ENCODE measurements at places on chromosomes 11 and 22.

DNA sequence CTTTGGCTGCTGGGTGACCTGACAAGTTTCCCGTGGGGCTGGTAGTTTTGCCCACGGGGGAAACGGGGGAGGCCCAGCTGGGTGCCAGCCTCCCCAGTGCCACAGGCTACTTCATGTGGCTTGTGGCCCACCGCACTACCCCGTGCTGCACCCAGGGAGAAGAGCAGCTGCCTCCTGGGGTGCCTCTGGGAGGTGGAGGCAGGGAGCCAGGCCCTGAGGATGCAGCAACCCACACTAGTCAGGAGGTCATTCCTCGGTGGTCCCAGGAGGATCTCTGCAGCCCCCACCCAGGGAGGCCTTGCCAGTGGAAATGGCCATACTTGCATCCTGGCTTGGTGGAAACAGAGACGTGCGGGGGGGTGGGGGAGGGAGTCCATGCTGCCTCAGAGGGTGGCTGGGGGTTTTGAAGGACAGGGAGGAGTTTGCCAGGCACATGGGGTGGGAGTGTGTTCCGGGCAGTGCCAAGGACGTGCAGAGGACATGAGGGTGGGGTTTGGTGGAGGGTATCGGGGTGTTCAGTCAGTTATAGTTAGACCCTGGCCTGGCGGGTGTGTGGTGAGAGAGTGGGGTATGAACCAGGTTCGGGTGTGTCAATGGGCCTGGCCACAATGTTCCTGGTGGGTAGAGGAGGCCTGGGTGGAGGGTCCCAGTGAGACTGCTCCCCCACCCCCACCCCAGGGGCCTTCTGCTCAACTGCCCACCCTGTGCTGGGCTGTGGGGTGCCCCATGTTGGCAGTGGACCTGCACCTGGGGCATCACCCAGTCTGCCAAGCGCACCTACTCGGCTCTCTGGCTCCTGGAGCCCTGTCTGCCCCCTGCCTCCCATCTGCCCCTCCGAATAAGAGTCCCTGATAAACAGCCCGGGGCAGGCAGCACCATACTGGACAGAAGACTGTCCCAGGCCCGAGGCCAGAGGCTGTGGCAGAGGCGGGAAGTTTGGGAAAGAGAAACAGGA is 3.8 kb downstream of the PIM3 start:
- DNase-seq = no peak

DNA sequence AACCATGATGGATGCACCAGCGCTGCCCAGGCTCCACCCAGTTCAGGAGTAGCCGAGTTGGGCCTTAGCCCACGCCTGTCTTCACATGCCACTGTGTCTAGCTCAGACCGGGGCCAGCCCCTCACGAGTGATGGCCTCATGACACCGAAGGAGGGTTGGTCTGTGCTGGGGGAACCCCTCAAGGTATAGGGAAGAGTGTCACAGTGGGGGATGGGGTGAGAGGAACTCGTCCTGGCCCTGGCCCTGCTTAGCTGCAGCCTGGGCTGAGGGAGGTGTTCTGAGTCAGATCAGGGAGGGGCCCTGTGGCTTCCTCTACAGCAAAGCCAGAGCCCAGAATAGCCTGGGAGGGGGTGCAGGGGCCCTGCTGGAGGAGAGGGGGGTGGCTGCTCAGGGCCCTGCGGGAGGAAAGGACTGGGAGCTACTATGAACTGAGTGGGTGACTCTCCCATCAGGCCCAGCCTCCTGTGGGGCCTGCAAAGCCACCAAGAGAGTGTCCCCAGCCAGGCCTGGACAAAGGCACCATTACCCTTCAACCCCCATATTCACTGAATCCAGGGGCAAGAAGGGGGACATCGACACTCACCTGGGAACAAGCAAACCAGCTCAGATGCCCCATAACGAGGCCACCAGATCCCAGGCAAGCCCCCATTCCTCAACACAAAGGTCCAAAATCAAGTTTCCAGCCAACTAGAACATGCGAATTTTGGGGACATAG is 41.2 kb downstream of the IGLL5 start:
- peak; percentile 20 for DNase-seq

GRCh38 chr22:38129021-38129420 is 18.5 kb upstream of the BAIAP2L2 start:
- no peak for DNase-seq

DNA sequence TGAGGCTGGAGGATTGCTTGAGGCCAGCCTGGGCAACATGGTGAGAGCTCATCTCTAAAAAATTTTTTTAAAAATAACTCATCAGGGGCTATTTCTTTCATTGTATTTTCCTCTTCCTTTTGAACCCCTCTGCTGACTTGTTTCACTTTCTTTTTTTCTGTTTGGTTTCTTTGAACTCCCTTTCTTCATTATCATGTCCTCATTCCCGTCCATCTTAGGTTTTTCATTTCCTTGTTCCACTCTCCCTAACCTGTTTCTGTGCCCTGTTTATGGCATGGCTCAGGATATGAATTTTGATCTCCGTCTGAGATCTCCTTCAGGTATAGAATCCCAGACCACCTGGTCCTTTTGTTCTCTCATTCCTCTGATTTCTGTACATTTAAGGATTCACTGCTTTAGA is 12.5 kb downstream of the MARK2 start:
- DNase-seq = no peak

- no peak for DNase-seq
Measured at GRCh38 chr11:45924927-45925326, 2.5 kb downstream of the LARGE2 start.

DNA sequence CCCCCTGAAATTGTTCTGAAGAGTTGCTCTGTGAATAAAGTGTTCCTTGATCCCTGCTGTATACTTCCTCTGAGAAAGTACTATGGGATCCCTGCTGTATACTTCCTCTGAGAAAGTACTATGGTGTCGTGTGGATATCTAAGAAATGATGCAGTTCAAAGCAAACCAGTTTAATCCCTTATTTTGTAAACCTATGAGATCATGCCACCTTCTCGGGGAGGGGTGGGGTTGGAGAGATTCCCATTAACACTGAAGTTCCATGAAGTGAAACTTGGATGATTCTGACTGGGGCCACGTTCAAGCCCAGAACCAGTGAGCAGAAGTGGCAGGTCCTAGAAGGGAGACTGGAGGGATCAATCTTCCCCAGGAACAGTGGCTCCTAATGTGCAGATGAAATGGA is 13.0 kb upstream of the TP53AIP1 start:
- DNase-seq = no peak

GRCh38 chr11:44475114-44475686 is 90.3 kb upstream of the CD82 start:
- DNase-seq = no peak

DNA sequence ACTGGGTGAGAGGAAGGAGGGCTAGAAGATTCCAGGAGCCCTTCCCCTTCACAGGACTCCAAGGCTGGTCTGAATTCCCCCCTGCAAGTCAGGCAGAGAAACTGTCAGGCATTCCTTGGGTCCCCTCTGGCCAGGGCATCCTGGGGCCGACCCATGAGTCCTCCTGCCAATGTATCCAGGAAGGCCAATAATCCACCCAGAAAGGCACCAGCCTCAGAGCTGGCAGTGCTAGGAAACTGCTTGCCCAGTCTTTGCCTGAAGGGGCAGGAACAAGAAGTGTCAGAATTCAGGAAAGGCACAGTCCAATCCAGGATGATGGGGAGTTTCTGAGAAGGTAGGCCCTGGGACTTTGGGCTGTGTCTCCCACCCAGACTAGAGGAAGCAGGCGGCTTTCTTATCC is 41.0 kb downstream of the BUD13 start:
- DNase-seq = no peak

- DNase-seq = no peak
Measured at GRCh38 chr11:13003736-13004493, 5.2 kb upstream of the RASSF10 start.

- DNase-seq = no peak
Measured at GRCh38 chr22:32248276-32248675, 6.9 kb downstream of the SLC5A4 start.

DNA sequence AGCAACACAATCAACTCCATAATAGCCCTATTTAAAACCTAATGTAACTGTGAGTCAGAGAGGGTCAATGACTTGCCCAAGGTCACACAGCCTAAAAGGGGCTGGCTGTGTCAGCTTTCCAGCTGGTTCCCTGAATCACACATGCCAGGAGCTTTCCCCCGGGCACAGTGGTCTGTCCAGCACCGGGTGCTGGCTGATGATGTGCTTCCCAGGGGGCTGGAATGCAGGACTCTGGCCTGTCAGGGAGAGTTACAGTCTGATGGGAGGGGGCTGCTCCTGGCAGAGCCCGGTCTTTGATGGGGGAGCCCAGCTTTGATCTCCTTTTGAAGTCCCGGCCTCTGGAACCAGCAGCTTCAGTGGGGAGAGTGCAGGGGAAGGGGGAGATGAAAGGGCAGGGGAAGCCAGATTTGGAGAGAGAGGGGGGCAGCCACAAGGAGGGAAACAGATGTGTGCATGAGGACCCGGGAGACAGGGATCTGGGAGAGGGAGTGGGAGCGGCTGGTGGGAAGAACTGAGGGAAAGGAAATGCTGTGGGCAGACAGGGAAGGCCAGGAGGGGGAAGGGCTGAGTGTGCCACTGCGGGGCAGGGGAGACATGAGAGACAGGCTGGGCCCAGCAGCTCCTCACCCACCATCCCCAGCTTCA is 102.7 kb downstream of the NECTIN1 start:
- DNase-seq = no peak

DNA sequence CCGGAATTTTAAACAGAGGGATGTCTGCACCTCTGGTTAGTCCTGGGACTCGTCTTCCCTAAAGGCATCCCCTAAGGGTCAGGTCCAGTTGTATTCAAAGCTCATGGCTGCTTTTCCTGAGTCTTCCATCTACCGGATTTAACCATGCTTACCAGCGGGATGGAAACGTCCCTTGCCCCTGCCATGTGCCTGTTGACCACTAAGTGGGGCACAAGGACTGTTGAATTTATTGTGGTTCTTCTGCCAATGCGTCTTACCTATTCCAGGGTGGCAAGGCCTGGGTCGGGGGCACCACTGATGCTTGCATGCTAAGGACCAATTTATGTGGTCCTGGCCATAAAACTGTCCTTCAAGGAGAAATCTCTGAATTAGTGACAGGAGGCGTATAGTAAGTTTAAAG is 25.6 kb downstream of the ANKRD42 start:
- no peak for DNase-seq

GRCh38 chr11:65903068-65903481 is 2.9 kb upstream of the FOSL1 start:
- DNase-seq = peak; percentile 98

DNA sequence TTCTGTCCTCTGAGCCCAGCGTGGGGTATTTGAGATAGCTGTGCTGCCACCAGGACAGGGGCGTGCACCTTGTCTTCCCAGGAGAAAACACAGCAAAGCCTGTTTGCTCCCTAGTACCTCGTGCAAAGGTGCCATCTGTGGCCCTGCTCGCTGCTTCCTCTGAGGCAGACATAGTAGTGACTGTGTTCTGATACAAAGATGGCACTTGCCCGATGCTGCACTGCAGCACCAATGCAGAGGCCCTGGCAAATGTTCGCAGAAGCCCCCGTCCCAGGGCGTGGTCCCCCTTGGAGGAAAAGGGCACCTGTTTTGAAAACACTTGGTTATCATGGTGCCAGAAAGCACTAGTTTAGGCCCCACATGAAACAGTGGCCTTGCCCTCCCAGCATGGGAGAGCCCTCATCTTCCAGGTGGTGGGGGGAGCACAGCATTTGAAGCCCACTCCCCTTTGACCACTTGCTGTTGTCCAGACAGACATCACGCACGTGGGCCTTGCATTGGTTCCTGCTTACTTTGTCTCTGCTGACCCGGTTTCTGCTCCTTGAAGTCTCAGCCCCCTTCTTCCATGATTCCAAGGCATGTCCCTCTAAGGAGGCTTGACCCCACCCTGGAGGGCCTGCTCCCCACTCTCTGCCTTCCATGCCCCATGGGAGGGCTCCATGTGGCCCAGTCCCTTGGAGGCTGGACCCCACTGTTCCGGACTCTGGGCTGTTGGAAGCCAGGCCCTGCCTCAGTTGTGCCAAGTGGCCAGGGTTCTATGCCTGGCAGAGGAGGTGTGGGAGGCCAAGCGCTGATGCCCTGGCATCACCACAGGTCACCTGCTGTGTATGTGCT is 109.4 kb downstream of the KCNQ1OT1 start:
- no peak for DNase-seq

DNA sequence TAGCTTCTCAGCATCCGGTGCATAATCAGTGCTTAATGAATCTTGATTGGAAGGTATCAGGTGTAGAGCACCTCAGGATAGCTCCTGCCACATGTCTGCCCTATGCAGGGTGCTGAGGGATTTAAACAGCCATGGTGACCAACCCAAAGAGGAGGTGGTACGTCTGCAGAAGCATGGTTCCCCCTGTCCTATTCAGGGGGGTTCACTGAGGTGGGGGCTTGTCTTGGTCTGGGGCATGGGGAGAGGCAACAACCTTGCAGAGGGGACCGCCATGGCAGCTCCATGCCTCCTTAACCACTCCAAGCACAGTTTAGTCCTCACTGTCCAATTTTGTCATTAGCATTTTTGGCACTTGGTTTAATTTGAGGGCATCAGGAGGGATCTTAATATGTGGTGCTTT is 24.9 kb downstream of the UBE2L3 start:
- no peak for DNase-seq
